Renal cortex interstitium (tissue), 15 donors: ENCODE measurements at places on chromosomes 2 and 18.

GRCh38 chr2:241530571-241530970 lies 22.2 kb upstream of the STK25 start:
- no peak for DNase-seq

DNA sequence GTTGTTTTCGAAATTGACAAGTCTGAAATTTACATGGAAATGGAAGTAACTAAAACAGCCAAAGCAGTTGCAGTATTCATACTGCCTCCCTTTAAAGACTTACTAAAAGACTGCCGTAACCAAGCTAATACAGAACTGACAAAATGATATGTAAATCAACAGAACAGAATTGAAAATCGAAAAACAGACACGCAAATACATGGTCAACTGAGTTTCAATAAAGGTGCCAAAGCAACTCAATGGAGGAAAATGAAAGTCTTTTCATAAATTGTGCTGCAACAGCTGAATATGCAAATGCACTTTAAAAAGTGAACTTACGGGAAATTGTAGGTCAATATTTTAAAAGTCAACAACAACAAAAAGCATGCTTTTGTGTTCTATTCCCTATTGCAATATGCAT lies 34.2 kb downstream of the TMEM131 start:
- DNase-seq, result no peak

GRCh38 chr2:10027660-10028330 lies 15.6 kb upstream of the KLF11 start:
- DNase-seq, result no peak

DNA sequence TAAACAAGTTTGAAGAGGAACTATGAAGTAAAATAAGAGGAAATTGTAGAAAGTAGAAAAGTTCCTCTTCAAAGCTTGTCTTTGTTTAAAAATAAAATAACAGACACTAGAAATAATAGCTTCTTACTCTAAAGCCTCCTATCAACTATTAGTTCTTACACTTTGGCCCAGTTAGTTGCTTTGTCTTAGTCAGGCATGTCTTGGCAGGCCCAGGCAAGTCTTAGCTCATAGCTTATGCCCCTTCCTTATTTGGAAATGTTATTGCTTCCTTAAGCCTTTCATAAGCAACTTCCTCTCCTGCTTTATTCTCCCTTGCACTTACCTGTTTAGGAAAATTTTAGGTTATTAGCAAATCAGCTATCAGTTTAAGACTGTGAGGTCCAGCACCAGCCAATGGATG lies 950.6 kb upstream of the LRATD1 start:
- no peak for DNase-seq

DNA sequence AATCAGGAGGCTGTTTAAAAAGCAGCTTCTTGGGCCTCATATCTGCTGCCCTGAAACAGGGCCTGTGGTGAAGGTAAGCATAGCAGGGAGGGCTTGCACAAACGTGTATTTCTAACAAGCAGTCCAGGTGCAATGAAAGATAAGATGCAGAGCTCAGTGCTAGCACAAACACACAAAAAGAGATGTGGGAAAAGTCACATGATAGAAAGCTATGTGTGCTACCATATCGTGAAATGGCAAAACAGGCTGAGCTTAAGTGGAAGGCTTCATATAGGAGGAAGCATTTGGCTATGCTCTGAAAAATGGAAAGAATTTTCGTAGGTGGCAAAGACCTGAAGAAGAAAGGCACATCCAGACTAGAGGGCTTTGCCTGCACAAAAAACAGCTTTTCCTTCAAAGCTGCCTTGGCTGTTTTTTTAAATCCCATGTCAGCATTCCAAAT lies 10.2 kb downstream of the RSAD2 start:
- DNase-seq, result no peak

- DNase-seq, result no peak
These were observed 56.0 kb downstream of the TMEM247 start for GRCh38 chr2:46535360-46535759.

GRCh38 chr2:112606547-112606946 lies 22.1 kb downstream of the CHCHD5 start:
- no peak for DNase-seq

- DNase-seq, result no peak
These were observed 61.6 kb downstream of the MFSD6 start for GRCh38 chr2:190469771-190470170.

DNA sequence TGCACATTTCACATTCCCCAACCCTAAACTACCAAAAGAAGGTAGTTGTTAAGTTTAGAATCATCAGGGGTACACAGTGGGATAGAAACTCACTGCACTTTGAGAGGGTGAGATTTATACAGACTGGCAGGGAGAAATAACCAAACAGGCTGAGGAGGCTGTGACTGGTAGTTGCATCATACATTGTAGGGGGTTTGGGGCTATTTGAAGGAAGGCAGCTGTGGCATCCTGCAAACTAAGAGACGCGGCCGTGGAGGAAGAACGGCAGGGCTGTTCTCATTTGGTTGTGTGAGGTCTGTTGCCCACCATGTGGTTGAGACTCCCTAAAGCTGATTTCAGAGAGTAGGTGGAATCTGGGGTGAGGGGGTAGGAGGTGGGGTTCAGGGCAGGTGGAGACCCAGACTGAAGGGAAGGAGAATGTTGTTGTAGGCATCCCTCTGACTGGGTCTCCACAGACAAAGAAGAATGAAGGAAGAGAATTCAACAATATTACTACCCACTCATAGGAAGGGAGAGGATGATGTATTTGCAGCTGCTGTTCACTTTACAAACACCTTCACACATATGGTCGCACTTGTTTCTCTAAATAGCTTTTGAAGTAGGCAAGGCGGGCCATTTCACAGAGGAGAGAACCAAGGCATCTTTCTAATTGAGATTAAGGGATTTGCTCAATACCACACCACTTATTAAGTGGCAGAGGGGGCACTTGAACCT lies 170.9 kb upstream of the SIX2 start:
- DNase-seq, result no peak

GRCh38 chr2:8324164-8324856 lies 357.5 kb upstream of the ID2 start:
- no peak for DNase-seq

DNA sequence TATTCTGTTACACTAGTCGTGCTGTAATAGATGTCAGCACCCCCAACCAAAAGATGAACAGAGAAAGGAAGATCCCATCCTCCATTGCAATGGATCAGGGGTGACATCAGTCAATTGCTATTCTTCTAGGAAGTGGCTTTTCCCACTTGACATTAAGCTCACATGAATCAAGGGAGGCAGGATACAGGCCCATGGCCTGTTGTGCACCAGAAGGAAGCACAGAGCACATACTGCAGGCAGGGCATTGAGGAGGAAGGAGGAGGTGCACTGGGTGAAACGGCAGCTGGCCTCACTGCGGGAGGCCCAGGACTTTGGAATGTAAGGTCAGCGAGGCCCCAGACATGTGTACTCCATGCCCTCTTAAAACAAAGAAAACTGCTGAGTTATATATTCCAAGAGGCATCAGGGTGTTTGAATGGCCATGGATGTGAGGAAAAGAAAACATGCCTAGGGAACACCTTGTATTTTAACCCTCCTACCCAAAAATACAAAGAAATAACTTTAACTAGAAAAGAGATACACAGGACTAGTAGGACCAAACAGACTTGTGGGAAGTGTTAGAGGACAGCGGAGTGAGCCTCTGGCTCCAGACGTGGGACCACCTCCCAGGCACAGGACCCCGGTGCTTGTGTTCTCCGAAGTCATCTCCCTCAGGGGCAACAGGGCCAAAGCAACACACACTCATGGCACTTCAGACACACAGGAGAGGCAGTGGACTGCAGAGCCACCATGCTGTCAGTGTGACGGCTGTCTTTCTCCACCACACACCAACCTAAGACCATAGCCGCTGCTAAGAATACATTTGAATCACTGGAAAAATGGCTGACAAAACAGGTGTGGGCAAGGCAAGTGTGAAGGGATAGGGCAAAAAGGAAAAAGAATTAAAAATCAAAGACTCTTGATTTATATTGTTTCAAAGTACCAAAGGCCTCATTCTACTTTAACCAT lies 51.4 kb upstream of the RIOK3 start:
- peak; percentile 34 for DNase-seq
